COLO829 (cell line): ENCODE measurements at places on chromosomes 7 and 10.

GRCh38 chr10:5971315-5971832 is 6.0 kb downstream of the IL15RA start:
- no peak for DNase-seq

DNA sequence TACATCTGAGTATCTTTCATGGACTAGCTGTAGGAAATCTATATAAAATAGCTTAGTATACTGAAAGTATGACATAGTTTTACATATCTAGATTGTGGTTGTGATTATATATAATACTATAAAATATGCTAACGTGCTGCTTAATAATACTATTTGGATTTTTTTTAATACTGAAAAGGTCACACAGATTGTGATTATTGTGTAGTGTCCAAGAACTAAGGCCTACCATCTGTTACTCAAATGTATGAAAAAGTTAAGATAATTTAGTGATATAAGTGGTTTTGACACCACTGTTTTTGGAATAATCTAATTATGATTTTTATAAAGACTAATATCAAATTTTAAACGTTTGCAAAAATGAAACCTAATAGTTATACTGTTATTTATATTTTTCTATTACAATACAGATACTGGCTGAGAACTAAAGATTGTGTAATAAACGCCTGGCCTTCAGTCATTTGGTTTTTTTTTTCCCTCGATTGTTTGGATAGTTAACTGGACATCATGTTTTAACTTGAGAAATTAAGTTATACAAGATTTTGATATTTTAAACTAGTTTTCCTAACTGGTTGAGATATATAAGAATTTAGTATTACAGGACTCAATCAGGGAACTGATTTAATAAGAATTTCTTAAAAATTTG is 12.6 kb downstream of the PTEN start:
- DNase-seq, result no peak

- DNase-seq, result no peak
These were observed 75.9 kb downstream of the LANCL2 start for GRCh38 chr7:55441002-55441401.

- DNase-seq, result no peak
These were observed 47.6 kb downstream of the ZMIZ1 start for GRCh38 chr10:79116368-79116767.

GRCh38 chr7:69645683-69646082 is 47.4 kb downstream of the AUTS2 start:
- DNase-seq, result no peak

DNA sequence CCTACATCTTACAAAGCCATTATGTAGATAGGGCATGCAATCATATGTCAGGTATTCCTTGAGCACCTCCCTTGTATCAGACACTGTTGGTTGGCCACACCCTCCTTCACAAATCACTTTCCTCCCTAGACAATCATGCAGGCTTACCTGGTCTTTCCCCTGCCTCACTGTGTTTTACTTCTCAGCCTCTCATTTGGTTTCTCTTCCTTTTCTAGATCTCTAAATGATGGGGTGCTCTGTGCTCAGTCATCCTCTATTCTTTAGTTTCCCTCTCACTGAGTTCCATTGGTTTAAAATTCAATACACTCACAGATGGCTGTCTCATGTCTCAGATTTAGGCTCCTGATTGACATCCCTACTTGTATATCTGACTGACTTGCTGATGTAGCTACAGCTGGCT is 31.4 kb downstream of the ANK3 start:
- DNase-seq, result no peak

DNA sequence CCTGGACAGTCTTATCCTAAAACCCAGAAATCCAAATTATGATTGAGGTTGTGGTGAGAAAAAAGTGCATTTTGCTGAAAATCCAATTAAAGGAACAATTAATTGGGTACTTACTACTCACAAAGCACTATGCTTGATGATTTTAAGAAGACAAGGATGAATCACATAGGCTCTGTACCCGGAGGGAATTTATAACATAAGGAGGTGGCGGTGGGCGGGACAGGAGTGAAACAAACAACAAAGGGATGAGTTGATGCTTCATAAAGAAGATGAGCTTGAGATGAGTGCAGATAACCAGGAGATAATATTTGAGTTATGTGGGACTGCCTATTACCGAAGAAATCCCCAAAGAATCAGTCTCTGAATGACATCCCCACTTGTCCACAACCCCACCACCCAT is 171.1 kb upstream of the FZD8 start:
- DNase-seq, result no peak

GRCh38 chr10:123472606-123473005 is 193.5 kb upstream of the GPR26 start:
- DNase-seq, result no peak

DNA sequence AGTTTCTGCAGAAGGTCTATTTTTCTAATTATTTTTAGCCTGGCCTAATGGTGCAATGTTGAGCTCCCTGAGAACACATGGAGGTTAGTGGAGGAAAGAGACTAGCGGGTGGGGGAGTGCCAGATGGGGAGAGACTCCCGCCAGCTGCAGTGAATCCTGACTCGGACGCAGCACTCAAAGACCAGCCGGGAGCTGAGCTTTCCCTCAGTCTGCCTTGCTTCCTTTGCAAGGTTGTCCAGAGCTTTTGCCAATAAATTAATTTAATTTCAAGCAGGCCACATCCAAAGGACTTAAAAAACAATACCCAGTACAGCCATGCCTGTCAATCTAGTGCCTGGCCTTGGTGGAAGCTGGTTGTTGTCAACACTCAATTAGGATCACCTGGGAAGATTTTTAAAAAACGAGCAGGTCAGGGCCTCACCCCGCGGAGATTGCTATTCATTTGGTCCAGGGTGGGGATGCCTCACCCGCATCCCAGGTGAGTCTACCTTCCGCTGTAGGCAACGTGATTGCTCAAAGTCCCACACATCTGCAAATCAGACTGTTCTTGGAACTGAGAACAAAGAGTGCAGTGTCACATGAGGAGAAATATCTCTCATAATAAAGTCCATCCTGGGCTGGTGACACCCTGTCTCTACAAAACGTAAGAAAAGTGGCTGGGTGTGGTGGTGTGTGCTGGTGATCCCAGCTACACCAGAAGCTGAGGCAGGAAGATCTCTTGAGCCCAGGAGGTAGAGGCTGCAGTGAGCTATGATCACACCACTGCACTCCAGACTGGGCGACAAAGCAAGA is 4.0 kb downstream of the CLRN3 start:
- no peak for DNase-seq

DNA sequence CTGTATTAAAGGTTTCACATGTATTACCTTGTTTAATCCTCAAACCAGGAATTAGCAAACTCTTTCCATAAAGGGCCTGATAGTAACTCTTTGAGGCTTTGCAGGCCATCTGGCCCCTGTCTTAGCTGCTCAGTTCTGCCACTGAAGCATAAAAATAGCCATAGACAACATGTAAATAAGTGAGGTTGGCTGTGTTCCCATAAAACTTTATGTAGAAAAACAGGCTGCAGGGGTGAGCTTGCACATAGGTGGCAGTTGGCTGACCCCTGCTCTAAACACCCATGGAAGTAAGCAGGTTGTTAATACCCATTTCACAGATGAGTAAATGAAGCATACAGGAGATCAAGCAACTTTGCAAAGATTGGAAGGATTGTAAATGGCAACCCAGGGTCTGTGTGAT is 1279.2 kb upstream of the AUTS2 start:
- no peak for DNase-seq

DNA sequence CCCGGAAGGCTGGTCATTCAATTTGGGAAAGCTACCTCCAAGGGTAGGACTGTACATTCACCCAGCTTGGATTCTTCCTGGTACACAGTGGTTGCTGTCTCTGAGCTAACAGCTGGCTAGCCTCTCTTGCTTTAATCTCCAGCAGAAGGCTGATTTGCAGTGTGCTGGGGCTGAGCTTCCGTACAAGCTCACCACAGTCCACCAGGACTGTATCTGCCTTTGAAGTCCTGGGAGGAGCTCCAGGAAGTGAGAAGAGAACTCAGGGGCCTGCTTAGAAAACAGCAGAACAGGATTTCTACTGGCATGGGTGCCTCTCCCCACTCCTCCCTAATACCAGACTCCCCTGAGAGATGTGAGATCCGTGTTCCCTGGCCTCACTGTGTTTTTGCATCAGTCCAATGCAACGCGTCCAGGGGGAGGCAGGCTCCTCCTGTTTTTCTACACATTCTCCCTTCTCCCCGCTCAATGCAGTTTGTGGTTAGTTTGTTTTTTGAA is 6.6 kb downstream of the AFAP1L2 start:
- DNase-seq, result no peak

DNA sequence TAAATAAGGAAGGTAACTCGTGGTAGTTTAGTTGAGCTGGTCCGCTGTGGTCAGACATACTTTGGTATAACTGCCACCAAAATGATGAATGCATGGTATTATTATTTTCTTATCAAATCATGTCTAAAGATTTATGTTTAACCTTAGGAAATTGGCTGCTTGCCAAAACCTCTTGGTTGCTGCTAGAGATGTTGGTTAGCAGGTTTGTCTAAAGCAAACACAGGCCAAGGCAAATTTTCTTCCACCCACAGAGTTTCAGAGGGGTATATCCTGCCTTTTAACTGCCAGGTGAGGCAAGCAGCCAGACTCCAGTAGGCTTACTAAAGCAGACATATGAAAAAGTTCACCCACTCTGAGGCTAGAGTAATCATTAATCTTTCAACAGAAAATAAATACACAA is 101.4 kb downstream of the SEMA3E start:
- DNase-seq, result peak; percentile 21

DNA sequence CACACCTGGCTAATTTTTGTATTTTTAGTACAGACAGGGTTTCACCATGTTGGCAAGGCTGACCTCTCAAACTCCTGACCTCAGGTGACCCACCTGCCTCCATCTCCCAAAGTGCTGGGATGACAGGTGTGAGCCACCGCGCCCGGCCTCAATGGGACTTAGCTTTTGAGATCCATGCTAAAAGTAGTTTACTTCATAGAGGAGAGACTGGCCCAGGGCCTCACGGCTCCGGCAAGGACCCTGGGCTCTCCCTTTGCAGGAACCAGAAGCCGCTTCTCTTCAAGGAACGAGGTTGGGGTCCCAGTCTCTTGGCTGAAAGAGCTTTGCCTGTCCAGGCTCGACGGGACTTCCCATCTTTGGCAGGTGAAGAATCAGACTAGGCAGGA is 30.1 kb upstream of the DNAAF5 start:
- no peak for DNase-seq

DNA sequence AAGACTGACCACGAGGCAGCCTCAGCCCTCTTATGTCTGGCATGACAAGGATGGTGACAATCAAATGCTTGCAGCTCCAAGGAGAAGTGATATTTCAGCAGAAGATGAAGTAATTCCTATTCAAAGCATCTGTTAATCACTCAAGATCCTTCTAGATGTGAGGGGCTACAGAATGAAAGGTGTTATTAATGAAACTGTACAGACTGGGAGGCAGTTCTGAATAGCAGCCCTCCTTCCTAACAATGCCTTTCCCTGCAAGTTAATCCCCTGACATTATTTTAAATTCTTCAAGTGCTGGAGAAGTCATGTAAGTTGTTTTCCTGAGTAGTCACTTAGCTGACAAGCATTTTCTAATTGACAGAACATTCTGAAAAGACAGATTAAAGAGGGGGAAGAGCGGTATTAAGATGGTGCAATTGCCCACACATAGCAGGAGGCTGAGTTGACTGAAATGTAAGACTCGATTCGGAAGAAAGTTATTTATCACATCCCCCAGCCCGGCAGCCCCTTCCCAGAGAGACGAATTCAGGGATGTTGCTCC is 300.8 kb downstream of the GRID1 start:
- no peak for DNase-seq

DNA sequence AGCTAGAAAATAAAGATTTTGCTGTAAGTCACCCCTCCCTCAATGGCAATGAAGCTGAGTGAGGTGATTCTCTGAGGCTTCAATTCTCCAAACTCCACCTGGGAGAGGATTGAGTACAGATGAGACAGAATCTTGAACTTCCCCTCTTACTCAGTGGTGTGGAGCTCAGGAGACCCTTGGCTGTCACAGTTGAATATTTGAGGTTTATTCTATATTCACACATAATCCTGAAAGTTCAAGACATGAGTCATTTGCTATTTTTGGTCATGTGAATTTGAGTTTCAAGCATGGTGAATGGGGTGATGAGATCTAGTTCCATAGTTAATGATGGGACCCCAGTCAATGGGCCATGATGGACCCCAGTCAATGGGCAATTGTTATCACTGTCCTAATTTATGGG is 13.9 kb upstream of the TECTB start:
- no peak for DNase-seq

DNA sequence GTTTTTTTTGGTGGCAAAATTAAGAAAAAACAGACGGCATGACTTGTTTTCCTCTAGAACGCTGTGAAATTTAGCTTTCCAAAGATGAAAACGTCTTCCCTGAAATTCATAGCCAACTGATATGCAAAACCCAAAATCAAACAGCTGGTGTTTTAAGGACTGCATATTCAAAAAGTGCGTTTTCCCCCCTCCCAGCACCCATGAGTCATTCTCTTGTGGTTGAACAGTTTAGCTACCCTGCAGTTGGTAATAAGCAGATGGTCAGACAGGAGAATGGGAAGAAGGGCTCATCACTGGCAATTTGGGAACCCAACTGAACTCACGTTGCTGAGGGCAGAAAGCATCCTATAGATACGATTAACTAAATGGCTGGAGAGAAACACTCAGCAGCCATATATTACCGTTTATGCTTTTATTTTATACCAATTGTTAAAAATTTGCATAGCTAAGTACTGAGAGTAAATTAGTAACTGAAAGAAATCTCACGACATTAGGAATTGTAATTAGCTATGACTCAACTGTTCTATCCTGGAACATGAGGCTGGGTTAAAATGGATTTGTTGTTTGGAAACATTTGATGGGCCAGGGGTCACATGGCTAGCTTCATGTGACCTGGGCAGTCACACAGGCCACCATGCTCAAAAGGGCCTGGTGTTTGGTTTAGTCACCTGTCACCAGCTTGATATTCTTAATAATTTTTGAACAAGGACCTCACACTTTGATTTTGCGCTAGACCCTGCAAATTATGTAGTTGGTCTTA is 343.1 kb downstream of the PHTF2 start:
- DNase-seq, result peak; percentile 80

- DNase-seq, result no peak
These were observed 104.0 kb downstream of the FAM107B start for GRCh38 chr10:14670551-14671240.

DNA sequence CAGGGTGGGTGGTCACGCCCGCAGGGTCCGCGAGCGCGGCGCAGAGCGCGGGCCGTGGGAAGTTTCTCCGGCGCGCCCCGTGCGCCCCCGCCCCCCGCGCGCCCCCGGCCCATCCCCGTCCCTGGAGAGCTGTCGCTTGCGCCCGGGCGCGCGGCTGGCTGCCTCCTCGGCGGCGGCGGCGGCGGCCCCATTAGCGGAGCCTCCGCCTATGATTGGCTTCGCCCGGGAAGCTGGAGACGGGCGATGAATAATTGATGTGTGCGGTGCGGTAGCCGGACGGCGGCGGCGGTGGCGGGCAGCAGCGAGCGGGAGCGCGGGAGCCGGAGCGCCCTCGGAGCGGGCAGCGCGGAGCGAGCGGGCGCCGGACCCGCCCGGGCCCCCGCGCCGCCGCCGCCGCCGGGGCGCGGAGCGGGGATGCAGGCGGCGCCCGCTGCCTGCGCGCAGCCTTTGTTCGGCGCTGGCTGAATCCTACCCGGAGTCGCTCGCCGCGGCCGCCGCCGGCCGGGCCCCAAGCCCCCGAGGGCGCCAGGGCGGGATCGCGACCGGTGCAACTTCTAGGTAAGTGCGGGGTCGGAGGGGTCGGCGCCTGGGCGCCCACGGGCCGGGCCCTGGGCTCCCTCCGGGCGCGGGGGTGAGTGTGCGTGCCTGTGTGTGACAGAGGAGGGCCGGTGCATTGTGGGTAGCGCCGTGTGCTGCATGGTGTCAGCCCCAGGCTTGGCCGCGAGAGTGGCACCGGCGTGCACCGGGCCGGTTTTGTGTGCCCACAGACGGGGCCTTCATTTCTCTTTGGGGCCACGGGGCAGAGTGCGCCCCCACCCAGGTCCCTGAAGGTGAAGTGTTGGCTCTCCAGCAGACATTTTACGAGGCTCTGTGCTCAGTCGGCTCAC is 103.8 kb upstream of the PPIF start:
- DNase-seq, result no peak
